Frontal cortex (tissue), 4 donors: ENCODE measurements at places on chromosomes 6 and 20. TPM values are rescaled to one million over a fixed set of nuclear protein-coding genes. Genes with fewer than 3 reads are reported as not detected.

The COL21A1 gene
- total RNA-seq: 1.6 TPM

The KCNS1 gene
- 1.2 TPM for total RNA-seq

The PIGU gene
- total RNA-seq: 13.9 TPM

The ARMH2 gene
- not detected for total RNA-seq

The TTK gene
- 5.7 TPM for total RNA-seq

The OXT gene
- total RNA-seq: not detected

DNA sequence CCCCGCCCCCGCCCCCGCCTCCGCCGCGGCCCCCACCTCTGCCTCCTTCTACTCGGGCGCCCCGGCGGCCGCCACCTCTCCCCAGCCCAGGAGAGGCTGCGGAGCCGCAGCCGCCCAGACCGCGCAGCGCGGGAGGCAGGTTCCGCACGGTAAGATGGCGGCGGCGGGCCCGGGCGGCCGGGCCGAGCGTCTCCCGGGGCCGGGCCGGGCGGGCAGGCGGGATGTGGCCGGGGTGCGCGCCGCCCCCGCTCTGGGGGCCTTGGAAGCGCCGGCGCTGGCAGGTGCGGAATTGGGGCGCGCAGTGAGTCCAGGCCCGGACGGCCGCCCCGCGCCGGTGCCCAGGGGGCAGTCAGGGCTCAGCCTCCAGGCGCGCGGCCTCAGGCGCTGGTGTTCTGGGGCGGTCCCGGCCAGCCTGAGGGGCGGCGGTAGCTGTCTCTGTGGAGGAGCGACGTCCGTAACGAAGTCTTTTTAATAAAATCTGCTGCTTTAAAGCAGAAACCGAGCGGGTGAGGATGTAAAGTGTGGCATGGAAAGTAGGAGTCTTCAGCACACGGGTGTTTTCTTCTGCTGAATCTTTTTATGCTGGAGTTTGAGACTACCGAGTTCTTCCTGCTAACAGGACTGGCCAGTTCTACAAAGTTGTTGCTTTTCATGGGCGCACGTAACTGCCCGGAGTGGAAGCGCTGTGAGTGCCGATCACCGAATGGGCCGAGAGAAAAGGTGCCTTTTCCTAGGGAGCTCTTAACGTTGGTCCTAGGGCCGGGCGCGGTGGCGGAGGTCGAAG lies at the start of gene GID8:
Gene GID8 (plus strand): TSS at position 43 of the 784 bp plus-strand sequence. CDS start 3,356 bp downstream, outside the sequence.
- no peak for DNase-seq

DNA sequence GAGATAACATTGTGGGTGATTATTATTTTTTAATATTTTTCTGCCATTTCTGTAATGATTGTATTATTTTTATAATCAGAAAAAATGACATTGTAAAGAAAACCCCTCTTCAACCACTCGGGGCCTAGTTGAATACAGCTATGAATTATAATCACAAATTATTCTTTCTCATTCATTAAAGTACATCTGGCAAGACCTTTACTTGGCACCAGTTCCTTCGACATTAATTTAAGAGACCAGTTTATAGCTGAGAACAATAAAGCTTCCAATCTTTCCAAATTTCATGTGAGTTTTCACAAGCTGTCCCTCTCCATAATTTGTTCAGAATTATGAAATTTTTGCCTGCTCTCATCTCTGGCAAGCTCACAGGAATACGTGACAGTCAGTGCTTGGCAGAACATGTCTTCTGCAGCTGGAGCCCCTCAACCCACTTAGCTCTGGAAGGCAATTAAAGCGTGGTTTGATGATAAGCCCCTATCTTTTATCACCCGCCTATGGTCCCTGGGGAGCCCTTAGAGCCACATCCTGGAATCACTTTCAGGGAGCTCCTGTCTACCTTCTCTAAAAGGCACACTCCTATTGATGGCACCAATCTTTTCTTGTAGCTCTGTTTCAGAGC lies 237.2 kb upstream of the PRND start:
- no peak for DNase-seq

DNA sequence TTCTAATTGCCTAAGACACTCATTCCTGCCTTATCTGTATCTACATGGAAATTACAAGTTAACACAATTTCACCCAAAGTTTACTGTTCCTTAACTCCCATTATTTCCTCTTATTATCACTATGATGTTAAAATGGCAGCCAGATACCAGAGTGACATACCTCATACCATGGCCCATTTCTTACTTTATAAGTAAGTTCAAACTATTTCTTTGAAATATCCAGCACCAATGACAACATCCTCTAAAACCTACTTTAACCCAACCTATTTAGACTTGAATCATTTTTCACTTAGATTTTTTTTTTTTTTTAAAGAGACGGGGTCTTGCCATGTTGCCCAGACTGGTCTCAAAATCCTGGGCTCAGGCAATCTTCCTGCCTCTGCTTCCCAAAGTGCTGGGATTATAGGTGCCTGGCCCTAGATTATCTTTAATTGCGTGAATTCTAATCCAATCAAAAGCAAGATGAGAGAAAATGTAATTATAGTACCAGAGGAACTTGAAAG lies 10.0 kb downstream of the REV3L start:
- DNase-seq: no peak

- DNase-seq: no peak
Observed at GRCh38 chr20:8097307-8097706, 34.8 kb upstream of the PLCB1 start.

- no peak for DNase-seq
Observed at GRCh38 chr20:44467289-44467883, 8.3 kb upstream of the TTPAL start.

DNA sequence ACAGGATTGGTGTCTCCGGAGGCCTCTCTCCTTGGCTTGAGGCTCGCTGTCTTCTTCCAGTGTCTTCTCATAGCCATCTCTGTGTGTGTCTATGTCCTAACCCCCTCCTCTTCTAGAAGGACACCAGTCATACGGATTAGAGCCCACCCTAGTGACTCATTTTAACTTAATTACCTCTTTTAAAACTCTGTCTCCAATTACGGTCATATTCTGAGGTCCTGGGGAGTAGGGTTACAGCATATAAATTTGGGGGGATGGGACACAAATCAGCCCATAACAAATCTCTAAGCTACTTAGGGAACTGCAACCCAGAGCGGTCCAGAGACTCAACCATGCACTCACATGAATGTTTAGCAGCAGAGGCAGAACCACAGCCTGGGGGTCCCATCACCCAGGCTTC lies 56.1 kb upstream of the SASH1 start:
- no peak for DNase-seq

DNA sequence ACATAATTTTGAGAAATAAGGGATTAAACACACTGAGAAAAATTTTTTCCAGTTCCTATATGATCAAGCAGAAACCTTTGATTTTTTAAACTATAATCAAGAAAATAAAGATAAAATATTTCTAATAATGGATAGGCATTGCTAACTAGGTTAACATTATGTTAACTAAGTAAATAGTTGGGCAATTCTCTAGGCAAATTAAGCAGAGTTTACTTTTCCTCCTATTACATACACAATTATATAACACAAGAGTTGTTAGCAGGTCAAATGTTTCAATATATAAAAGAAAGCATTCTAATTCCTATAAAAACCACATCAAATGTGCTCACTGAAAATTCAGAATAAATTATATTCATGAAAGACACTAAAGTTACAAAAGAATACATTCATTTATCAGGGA lies 191.7 kb downstream of the GMDS start:
- no peak for DNase-seq

- DNase-seq: no peak
Observed at GRCh38 chr6:1991332-1991878, 254.0 kb downstream of the GMDS start.

- no peak for DNase-seq
Observed at GRCh38 chr6:137652961-137653705, 158.9 kb upstream of the OLIG3 start.

DNA sequence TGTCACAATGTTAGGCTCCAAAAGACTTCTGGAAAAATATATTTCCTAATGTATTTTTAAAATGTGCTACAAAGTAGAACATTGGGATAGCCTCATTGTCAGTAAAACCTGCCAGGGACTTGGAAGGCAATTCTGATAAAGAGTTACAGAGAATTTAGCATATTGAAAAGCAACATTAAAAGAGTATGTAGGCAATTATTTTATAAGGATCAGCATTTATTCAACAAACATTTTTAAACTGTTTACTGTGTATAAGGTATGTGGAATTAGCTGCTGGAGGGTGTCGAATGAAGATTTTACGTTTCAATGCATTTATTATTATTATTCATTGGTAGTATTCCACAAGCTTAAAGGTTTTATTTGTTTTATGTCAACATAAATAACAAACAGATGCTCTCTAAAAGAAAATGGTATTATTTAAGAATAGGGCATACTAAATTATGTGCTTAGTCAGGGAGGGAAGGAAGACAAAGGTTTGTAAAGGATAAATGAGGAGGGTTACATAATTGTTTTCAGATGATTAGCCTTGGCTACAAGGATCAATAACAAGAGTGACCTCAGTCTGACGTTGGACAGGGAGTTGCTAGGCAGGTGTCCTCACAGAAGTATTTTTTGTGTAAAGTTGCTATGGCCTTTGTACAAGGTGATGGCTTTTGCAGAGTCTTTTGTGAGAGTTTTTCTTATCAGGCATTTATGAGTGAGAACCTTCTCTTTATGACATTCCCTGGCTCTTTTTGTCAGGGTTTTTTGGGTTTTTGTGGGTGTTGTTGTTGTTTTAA lies 313.4 kb upstream of the PLCB4 start:
- DNase-seq: no peak
